T-helper 2 cell (primary cell): ENCODE measurements at places on chromosomes 7 and 10.

- no peak for DNase-seq
Measured at GRCh38 chr7:15291699-15292098, 270.1 kb downstream of the AGMO start.

DNA sequence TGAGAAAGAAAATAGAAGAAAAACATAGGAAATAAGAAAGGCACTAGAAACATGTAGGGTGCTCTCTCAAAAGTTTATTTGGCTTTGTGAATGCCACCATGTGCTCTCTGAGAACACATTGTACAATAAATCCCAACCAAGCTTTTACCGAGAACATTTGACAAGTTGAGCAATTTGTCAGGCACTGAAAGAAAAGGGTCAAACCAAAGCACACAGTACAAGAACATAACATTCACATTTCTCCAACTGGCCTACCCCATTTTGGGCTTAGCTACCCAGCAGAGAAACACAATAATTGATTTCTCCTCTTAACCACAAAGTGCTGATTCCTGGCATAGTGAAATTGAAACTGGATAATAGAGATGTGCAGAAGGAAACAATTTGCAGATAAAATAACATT is 69.2 kb upstream of the SLC39A12 start:
- DNase-seq, result no peak

DNA sequence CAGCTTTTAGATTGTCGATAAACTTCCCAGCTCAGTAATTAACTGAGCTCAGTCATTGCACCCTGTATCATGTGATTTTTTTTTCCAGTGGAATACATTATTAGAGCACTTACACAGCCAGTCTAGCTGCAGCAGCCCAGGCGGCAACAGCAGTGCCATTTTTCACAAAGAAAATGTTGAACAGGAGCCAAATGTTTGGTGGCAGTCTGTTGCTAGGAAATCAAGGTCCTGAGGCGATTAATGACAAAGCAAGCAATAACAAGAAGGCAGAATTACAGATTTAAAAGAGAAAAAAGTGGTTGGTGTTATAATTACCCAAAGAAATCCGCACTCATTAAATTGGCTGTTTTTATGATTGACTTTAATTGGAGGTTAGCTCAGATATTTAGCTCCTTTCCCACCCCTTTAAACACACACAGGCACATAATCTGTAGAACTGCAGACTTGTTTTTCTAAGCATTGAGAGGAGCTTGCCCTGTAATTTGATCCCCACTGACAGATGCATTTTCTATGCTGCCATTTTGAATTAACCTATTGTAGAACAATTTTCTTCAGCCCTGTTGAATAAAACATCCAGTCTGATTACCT is 267.4 kb downstream of the ADK start:
- DNase-seq, result no peak

DNA sequence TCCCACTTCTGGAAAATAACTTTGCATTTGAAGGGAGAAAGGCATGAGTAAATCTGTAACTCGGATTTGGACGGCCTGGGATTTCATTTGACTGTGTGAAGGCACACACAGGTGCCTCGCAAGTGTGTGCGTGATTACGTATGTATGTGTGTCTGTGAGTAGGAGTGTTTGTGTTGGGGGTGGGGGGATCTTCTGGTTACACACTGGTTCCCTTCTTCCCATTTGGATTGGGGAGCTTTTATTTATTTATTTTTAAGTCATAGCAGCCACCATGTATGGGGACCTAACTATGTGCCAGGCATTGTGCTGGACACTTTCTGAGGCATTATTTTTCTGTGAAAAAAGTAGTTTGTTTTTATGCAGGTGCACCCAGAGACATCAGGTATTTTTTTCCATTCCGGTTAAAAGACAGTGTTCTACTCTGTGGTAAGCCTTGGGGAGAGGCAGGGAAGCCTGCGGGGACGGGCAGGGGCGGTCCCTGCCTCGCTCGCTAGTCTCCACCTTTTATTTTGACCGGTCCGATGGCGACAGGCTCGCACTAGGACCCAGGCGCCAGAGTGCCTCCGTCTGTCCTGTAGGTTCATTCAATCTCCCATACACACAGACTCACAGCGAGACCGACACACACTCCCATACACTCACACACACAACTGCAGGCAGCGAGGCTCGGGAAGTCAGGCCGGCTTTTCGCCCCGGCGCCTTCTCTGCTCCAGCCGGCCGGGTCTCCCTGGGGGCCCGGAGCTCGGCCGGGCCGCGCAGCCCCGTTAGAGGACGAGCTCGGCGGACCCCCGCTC is at the start of gene MXI1:
TSS of gene MXI1 (plus strand) at position 595 of the 794 bp plus-strand sequence. CDS start 204 bp downstream, outside the sequence.
- peak; percentile 65 for DNase-seq

DNA sequence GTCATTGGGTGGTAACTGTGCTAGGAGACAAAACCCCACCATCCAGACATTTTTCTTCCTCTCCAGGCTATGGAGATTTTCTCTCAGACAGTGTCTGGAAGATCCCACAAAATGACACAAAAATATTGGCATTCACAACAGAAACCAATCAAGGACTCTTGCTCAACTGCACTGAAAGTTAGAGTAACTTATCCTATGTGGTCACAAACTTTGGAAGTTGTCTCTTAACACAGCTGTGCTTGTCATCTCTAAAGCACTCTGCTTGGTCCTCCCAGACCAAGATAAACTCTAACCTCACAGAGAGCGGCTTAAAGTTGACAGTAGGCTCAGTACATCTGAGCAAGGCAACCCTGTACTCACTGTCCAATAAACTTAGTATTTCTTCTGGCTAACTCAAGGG is 74.9 kb downstream of the AKR1C4 start:
- DNase-seq, result no peak

DNA sequence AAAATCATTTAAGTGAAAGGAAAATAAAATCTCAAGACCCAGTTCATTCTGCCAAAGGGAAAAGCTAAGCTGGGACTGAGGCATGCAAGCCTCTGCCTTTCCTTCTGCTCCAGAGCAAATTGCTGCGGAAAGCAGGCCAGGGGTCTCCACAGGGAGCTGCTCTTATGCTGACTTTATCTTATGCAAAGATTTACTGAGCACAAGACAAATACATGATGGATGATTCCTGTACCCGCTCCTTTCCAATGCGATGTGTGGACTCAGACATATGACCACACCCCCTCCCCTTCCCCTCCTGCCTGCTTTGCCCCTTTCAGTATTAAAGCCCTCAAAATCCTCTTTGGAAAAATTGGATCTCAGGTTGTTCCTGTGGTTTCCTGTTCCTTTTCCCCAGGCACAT is 74.2 kb upstream of the INSIG1 start:
- no peak for DNase-seq

- no peak for DNase-seq
Measured at GRCh38 chr10:85317827-85318226, 989.4 kb downstream of the CCSER2 start.

- no peak for DNase-seq
Measured at GRCh38 chr7:42138691-42139090, 98.3 kb downstream of the GLI3 start.

DNA sequence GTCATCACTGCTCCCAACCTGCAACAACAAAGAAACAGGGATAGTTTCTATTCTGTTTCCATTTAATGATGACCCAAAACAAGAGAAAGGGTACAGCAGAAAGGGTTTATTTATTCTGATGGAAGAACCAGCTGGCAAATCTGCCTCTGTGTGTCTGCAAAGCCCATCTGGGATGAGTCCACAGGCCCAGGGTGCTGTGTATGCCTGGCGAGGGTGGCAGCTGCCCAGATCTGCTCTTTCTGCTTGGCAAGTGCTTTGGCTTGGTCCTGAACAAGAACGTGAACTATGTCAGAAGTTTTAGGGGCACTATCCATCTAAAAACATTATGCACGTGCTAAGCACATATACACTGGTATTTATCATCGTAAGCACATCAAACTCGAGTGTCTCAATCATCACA is 333.8 kb downstream of the CXCL12 start:
- no peak for DNase-seq

- no peak for DNase-seq
Measured at GRCh38 chr7:132817949-132818348, 241.7 kb upstream of the PLXNA4 start.

DNA sequence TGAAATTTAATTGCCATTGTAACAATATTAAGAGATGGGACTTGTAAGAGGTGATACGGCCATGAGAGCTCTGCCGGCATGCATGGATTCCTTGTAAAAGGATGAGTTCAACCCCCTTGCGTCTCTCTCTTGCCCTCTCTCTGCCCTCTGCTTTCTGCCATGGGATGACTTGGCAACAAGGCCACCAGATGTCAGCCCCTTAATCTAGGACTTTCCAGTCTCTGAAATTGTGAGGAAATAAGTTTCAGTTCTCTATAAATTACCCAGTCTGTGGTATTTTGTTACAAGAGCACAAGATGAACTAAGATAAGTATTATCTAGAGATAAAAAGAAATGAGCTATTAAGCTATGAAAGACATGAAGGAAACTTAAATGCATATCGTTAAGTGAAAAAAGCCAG is 145.7 kb upstream of the AHR start:
- DNase-seq, result no peak
